ENCODE measurements at places on chromosomes 3 and 15.

DNA sequence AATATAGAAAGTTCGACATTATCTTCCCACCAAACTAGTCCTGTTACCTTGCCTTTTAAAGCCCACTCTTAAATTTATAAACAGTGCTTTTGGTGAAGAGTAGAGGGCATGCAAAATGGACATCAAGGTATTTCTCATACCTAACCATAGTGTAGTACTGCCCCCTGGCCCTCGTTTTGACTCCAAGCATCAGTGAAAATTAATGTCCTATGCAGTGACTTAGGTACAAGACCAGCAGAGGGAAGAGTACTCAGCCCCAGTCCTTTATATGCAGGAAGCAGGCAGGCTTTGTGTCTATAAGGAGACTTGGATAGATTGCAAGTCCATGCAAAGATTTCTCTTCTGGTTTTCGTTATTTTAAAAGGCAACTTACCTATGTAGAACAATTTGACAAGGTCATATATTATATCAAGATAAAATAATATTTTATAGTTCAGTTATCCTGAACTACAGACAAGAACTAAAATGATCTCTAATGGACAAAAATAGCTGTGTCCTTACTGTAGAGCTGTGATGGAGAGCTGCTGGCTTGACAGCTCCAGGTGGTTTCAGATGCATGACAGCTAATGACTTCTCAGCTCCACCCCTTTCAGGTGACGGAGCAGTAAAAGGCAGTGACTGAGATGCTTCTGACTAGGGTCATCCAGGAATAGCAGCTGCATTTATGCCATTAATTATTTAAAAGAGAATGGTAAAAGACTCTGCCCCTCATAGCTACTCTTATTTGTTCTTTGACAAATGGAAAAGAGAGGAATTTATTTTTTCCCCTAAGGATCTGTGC is 646.1 kb downstream of the SQOR start:
- DNase-seq = peak; percentile 54

GRCh38 chr15:99951511-99951910 is 218.3 kb upstream of the LYSMD4 start:
- no peak for DNase-seq

- DNase-seq = no peak
These were observed 157.5 kb downstream of the PDZRN3 start for GRCh38 chr3:73467211-73467610.

DNA sequence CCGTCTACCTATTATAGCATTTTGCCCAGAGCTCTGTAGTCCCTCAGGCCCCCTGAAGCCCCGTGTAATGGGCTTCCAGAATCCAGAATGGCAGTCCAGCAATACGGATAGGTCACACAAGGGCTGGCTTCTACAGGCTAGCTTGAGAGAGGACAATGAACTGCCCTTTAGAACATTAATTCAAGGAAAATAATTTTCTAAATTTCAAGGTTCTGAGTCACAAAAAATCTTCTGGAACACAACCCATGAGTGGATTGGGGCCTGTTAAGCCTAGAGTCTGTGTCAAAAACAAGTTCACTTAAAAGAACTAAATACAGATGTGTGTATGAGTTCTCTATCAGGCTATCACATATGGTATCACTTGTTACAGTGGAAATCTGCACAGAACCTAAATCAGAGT is 28.8 kb downstream of the DCP1A start:
- DNase-seq = no peak

DNA sequence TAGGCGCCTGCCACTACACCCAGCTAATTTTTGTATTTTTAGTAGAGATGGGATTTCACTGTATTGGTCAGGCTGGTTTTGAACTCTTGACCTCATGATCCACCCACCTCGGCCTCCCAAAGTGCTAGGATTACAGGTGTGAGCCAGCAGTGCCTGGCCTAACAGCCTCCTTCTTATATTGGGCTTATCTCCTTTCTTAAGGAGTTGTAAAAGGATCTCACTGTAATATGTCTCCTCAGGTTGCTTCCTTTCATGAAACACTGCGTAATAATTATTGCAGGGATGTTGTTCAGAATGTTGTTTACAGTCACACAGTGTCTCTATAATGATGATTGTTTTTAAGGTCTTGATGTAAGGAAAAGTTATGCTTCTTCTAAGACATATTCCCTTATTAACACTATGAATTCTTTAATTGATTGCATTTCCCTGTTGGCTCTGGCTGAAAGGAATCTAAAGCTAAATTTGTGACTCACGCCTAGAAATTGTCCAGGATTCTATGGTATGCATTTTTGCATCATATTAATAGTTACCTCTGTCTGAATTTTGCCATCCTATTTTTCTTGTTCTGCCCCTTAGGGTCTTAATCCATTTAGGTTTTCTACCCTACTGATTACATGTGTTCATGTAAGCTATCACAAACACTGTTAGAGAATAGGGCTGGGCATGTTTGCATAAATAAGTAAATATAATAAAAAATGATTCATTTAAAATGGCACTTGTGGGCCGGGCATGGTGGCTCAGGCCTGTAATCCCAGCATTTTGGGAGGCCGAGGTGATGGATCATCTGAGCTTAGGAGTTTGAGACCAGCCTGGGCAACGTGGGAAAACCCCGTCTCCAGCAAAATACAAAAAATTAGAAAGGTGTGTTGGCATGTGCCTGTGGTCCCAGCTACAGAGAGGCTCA is 24.5 kb upstream of the RNF111 start:
- no peak for DNase-seq

DNA sequence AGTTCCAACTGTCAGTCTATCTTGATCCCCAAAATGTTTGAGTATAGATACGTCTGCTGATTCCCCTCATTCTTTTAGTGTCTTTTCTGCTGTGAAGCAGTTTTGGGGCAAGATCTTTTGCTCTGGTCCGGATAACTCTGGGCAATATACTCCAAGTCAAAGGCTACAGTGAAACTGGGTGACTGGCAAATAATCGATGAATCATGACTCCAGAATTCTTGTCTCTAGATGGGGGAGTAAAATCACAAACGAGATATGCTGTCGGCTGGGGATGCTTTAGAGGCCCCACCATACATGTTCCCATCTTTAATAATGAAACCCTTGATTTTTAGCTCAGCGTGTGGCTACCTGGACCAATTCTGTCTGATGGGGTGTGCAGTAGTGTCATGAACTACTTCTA is 76.5 kb downstream of the KLF13 start:
- no peak for DNase-seq

GRCh38 chr3:168974617-168975403 is 688.7 kb downstream of the MECOM start:
- no peak for DNase-seq

DNA sequence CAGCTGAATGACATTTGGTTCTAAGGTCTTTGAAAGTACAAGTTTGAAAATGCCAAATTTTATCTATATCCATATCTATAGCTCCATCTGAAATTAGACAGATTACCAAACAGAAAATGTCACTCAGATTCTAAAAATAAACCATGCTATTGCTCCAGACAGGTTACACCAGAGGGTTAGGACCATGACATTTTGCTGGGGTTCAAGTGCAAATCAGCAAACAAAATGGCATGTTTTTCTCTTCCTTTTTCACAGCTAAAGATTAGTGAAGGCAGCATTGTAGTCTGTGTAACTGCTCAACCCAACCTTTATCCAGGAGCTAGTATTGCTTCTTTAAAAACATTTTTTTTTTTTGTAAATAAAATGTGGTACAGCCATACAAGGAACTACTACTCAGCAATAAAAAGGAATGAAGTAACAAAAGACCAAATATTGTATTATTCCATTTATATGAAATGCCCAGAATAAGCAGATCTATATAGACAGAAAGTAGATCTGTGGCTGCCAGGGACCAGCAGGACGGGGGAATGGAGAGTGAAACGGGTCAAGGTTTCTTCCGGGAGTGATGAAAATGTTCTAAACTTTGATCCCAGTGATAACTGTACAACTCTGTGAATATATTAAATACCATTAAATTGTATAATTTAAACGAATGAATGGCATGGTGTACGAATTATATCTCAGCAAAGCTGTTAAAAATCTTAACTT is 18.2 kb downstream of the VGLL4 start:
- DNase-seq = no peak

DNA sequence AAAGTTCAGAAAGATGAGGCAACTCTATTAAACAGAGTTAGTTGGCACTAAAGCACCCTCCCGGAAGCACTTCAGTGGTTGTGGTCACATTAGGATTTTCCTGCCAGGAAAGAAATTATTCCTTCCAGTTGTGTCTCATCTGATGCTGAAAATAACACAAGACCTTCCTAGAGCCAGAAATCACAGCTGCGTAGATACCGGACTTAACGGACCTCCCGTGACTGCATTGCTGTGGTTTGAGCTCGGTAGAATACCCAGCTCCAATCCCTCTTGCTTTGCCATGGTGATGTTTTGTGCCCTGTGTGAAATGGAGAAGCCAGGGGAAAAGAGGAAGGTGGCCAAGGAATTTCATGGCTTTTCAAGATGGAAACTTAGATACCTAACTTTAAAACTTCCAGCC is 215.0 kb upstream of the IGF1R start:
- no peak for DNase-seq

GRCh38 chr3:37397396-37397795 is 223.0 kb upstream of the LRRFIP2 start:
- DNase-seq = no peak

- DNase-seq = no peak
These were observed 24.4 kb downstream of the CRBN start for GRCh38 chr3:3154879-3155610.

DNA sequence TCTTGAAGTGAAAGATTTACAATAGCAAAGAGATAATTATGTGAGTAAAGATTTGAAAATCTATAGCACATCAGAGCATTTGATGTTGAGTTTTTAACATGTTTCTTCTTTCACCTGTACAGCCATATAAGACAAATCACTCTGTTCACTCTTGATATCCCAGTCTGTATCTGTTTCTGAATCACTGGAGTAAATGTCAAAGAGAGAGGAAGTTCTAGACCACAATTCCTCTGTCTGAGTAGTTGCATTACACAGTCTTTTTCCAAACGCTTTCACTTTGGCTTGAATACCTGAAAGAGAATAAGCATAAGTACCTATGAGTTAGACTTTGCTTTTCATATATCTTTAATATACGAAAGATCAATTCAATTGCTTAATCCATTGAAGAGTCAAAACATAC is 9.9 kb downstream of the THAP10 start:
- DNase-seq = no peak

- DNase-seq = no peak
These were observed 105.3 kb upstream of the AGBL1 start for GRCh38 chr15:85974348-85974705.

- no peak for DNase-seq
These were observed 113.8 kb downstream of the FRMD5 start for GRCh38 chr15:44081026-44082013.

DNA sequence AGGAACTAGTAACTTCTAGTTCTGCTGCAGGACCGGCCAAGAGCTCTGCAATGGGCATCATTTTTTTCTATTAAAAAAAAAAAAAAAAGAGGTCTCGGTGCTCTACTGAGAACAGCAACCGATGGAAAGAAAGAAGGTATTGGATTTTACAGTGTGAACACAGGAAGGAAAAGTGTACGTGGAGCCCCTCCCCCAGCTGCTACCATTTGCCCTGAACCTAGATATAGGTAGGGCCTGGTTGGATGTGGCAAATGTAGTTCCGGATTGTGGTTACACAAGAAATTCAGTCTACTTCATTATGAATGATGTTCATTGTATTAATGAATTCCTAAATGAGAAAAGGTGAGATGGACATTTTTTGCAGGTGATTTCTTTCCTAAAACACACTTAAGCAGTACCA is 17.9 kb upstream of the PPARG start:
- no peak for DNase-seq

DNA sequence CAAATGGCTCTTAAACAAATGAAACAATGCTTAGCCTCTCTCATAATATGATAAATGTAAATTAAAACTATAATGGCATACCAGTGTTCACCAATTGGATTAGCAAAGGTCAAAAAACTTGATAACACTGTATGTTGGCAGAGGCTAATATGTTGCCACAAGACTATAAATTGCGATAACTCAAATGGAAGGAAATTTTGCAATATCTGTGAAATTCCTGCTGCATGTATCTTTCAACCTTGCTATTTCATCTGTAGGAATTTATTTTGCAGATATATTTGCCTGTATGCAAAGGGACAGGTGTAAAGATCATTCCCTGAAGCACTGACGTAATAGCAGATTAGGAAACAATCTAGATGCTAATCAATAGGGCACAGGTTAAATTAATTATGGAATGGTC is 191.4 kb upstream of the EIF1B start:
- no peak for DNase-seq

- no peak for DNase-seq
These were observed 1.8 kb downstream of the GPR171 start for GRCh38 chr3:151201051-151201730.

- DNase-seq = no peak
These were observed 18.9 kb downstream of the PTH1R start for GRCh38 chr3:46896386-46896785.

DNA sequence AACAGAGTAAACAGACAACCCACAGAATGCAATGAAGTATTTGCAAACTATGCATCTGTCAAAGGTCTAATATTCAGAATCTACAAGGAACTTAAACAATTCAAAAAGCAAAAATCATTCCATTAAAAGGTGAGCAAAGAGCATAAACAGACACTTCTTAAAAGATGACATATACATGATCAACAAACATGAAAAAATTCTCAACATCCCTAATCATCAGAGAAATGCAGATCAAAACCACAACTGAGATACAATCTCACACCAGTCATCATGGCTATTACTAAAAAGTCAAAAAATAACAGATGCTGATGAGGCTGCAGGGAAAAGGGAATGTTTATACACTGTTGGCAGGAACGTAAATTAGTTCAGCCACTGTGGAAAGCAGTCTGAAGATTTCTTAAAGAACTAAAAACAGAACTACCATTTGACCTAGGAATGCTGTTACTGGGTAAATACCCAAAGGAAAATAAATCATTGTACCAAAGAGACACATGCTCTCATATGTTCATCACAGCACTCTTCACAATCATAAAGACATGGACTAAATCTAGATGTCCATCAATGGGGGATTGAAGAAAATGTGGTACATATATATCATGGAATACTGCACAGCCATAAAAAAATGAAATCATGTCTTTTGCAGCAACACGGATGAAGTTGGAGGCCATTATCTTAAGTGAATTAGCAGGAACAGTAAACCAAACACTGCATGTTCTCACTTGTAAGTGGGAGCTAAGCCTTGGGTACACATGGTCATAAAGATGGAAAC is 393.3 kb upstream of the CBLB start:
- no peak for DNase-seq

Measured in neural progenitor cell (in vitro differentiated cells).